ENCODE measurements at places on chromosomes 3 and 15. TPM values are rescaled to one million over a fixed set of nuclear protein-coding genes. Genes with fewer than 3 reads are reported as not detected.

NISCH gene
- 36.9 TPM for total RNA-seq

TMEM212 gene
- not detected for total RNA-seq

LYZL4 gene
- not detected for total RNA-seq

EEFSEC gene
- 4.5 TPM for total RNA-seq
